ENCODE measurements at places on chromosomes 7 and 10.

GRCh38 chr7:150879345-150879744 lies 27.0 kb downstream of the AOC1 start:
- DNase-seq = no peak

GRCh38 chr7:157589680-157590079 lies 252.9 kb downstream of the DNAJB6 start:
- no peak for DNase-seq

DNA sequence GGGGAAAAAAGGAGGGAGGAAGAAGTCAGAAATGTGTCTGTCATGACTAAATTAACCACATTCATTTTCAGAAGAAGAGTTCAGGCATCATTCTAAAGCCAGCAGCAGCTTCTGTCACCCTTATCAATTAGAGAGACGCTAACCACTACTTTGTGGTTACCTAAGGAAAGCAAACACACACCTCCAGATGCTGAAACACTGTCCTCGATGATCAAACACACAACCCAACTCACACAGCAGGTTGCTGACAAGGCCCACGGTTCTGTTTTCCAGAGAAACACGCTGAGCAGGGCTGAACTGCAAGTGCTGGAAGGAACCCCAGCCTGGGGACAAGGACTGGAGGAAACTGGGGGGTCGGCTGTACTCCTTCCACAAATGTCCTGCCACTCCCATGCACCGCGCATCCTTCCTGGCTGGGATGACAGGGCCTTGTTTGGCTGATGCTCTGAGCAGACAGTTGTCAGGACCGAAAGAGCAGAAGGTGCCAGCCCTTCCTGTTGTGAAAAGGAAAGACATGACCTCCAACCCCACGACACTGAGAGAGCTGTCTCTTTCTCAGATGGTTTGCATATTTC lies 36.6 kb downstream of the PRKCQ start:
- DNase-seq = no peak

- DNase-seq = peak; percentile 30
These were observed 12.6 kb upstream of the WDFY4 start for GRCh38 chr10:48671914-48672595.

- DNase-seq = no peak
These were observed 1.9 kb downstream of the COL1A2 start for GRCh38 chr7:94396596-94396995.

GRCh38 chr10:79072994-79073645 lies 4.4 kb downstream of the ZMIZ1 start:
- no peak for DNase-seq

- no peak for DNase-seq
These were observed 901.2 kb downstream of the KCNMA1 start for GRCh38 chr10:76736392-76736791.

- no peak for DNase-seq
These were observed 5.4 kb downstream of the SUV39H2 start for GRCh38 chr10:14884082-14884481.

DNA sequence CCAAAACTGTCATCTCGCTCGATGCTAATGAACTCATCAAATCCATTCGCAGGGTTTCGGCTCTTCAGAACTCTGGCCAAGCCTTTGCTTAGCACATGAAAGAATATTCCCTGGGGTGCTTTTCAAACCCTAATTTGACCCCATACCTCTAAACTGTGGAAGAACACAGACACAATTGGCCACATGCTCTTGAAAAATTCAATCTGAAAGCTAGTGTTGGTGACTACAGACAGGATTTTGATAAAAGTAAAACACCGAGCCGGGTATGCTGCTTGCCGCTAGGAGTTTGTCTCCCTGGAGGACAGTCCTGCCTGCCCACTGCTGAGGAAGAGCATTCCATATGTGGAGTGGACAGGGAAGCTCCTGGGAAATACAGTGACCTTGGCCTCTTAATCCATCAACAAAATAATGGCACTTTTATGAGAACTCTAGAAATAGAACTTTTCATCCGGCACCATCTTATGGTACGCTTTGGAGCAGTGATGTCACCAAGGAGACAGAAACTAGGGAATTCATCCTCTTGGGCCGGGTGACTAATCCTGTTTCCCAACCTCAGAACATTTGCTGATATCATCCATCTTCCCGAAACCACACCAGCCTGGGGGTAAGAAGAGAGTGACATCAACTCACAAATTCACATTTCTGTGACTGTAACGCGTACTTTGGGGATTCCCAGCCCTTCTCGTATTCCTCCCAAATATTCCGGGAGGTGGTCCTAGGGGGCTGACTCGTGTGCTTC lies 34.2 kb downstream of the MTURN start:
- DNase-seq = peak; percentile 63

GRCh38 chr10:112666094-112666493 lies 219.1 kb downstream of the VTI1A start:
- no peak for DNase-seq

GRCh38 chr10:99782447-99783286 lies at the start of gene ABCC2:
TSS of gene ABCC2 (plus strand) at chr10:99782640. CDS start at chr10:99782845, 205 bp downstream.
- no peak for DNase-seq

DNA sequence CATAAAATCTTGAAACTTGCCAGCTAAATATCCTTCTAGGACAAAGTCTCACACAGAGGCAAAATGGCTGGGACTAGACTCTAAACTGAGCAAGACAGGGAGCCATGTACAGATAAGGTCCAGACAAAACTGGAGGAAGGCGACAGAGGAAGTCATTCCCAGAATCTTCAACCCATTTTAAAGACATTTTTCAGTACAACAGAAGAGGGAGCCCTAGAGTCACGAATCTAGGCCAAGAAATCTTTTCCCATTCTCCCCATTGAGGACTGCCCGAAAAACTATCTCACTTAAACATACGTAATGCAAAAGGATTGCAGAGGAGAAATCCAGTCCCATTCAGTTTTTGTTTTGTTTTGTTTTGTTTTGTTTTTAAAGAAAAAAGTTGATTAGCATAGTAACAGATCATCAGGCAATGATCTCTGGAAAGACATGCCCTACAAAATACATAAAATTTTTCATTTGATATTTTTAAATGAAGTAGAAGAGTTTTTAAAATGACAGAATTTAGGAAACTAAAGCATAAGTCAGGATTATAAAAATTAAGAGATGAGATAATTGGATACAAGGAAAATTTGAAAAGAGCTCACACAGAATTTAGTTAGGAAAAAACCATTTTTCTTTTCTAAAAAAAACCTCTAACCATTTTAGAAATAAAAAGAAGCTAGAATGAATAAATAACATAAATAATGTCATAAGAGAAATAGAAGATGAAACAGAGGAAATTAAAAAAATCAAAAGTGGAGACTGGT lies 16.9 kb upstream of the PRF1 start:
- DNase-seq = peak; percentile 51

DNA sequence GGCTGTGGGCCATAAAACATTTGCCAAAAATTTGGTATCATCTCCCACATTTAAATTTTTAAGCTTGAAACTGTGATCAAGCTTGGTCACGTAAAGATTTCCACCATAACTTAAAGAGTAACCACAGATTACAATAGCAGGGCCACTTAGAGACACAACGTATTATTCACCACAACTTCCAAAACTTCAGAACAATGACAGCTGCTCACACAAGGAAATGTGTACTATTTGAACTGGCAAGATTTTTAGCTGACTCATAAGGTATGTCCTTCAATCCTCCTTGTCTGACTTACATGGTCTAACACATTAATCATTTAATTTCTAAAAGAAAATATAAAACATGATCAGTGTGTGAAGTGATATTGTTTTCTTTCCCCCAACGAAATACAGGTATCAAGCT lies 234.5 kb downstream of the PARD3 start:
- no peak for DNase-seq

- no peak for DNase-seq
These were observed 17.0 kb upstream of the TTYH3 start for GRCh38 chr7:2614631-2615330.

DNA sequence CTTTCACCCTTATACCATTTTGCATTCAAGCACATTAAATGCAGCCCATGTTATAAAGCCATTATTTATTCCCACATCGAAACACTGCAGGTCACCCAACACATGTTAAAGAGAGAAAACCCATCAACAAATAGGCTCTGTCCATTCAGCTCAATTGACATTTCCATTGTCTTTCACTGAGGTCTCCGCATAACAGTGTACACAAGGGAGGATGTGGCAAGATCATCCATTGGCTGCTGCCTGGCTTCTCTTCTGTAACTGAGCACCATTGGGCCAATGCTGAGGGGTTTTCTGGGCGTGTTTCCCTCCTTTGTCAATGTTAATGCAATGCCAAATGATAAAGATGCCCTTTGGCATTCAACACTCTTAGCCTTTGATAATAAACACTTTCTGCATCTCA lies 278.1 kb upstream of the SP4 start:
- DNase-seq = no peak

DNA sequence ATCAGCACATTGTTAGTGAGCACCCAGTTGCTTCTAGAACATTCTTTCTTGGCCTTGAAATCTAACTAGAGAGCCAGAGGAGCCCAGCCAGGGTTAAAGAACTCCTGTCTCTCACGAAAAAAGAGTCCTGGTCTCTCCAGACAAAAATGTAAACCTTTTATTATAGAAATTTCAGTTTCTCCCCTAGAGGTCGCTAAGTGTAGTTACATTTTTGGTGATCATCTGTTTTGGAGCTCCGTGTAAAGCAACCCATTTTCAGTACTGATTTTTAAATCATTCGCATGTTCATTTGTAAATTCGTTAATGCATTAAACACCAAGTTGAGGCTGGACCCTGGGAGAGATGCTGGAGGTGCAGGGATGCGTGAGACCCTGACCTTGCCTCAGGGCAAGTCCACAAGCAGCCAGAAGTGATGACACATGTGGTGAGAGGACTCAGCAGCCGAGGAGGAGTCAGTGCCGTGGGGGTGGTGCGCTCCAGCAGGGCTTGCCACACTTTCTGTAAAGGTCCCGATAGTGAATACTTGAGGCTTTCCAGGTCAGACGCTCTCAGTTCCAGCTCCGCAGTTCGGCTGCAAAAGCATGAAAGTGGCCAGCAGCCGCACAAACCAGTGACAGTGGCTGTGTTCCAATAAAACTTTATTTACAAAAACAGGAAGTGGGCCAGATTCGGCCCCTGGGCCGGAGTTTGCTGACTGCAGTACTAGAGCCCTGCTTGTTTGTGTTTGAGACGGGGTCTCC lies 578.6 kb upstream of the FOXK1 start:
- peak; percentile 52 for DNase-seq

DNA sequence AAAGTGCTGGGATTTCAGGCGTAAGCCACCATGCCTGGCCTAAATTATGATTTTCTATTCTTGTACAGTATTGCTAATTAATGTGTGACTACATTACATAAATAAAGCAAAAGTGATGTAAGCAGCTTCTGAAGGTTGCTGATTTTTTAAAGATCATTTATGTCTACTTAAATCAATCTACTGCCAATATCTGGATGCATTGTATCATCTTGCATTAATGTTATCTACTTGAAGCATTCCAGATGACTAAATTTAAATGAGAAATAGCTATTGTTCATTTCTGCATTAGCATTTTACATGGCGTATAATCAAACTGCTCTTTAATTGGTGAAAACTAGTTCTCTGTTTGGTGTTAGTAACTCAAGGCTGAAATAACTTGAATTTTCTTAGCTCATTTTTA lies 37.1 kb upstream of the HIBADH start:
- no peak for DNase-seq

- no peak for DNase-seq
These were observed 14.6 kb downstream of the SLC35B4 start for GRCh38 chr7:134302120-134302519.

- peak; percentile 60 for DNase-seq
These were observed 54.3 kb downstream of the LRRC18 start for GRCh38 chr10:48885376-48885775.

GRCh38 chr7:1104516-1105179 lies 16.7 kb downstream of the GPER1 start:
- DNase-seq = no peak

DNA sequence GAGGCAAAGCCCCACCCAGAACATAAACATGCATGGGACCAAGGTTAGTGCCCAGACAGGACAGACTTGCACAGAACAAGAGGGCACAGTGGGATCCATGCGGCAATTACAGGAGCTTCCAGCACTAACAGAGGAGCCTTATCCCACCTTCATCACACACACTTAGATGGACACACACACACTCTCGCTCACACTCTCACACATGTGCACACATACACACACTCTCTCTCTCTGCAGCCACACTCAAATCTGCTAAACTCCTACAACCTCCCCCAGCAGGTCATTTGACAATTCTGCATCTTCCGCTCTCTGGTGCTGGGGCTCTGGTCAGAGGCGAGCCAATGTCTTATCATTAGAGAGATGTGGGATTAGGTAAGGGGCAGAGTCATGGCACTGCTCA lies 120.5 kb downstream of the UBE2H start:
- no peak for DNase-seq

DNA sequence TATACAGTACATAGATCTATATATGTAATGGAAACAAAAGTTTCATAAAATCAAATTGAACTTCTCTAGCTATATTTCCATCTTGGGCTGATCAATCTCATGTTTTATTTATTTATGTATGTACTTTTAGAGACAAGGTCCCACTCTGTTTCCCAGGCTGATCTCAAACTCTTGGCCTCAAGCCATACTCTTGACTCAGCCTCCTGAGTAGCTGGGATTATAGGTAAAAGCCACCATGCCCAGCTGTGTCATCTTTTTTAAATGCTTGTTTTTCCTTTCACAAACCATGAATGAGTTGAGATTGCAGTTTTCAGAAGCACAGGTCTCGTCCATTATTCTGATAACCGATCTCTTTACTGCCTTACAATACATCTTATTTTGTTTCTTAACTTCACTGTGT lies 400.9 kb downstream of the KCNMA1 start:
- DNase-seq = no peak

DNA sequence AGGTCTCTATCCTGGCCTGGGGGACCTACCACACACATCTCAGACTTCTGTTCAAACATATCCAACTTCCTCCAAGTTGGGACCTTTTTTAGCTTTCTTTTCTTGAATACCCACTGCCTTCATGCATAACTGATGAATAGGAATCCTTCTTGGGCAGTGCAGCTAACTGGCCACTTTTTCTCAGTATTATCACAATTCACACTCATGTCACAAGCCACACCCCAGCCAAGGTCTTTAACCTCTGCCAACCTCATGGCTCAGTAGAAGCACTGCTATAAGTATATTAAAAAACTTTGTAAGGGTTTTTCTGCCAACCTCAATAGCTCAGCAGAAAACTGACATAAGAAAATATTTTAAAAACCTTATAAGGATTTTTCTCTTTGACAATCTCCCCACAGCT lies 44.5 kb downstream of the HHEX start:
- no peak for DNase-seq

GRCh38 chr10:125846894-125847293 lies 23.5 kb downstream of the BCCIP start:
- DNase-seq = no peak

DNA sequence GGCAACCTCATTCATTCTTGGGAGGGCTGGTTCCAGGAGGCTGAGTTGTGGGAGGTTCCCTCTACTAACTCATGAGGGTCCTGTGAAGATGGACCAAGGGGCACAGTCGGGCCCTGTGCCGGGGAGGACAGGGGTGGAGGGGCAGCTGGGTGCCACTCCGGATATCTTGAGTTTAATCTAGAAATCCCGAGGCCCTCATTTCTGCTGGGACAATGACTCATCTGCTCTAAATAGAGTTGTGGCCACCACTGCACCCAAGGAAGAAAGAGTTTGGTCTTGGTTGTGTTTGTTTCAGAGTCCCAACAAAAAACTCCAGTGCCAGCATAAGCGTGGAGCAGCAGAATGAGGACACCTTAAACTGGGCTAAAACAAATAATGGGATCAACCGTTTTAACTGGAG lies 82.4 kb downstream of the EBF3 start:
- DNase-seq = no peak

All from iPS-NIHi11 (cell line).